ENCODE measurements at places on chromosomes 3 and 15.

DNA sequence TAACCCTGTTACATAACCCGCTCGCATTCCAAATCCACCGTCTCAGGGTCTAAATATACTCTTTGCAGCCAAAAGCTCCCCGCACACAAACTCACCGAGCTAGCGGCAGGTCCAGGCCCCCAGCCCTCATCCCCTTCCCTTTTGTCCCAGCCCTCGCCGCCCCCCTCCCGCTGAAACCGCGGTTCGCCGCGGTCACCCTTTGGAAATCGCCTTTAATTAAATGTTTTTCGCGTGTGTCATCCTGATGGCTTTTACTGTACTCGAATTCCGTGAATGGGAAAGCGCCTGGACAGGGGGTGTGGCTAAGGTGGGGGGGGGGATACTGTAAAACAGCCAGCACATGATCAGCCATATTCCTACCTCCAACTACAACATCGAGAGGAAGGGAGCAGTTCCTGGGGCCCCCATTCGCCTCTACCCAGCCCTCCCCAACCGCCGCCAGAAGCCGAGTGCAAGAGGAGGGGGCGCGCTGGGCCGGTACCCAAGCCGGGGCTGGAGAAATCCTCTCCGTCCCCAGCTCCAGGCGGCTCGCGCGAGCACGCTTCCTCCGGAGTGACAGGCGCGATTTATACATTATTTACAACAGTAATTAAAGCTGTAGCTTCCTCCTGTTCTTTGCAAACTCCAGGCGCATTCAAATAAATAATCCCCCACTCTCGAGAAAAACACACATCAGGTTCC, 1.7 kb downstream of the RORA start:
- no peak for DNase-seq

- DNase-seq = no peak
Measured at GRCh38 chr3:19531426-19531825, 383.1 kb downstream of the KCNH8 start.

DNA sequence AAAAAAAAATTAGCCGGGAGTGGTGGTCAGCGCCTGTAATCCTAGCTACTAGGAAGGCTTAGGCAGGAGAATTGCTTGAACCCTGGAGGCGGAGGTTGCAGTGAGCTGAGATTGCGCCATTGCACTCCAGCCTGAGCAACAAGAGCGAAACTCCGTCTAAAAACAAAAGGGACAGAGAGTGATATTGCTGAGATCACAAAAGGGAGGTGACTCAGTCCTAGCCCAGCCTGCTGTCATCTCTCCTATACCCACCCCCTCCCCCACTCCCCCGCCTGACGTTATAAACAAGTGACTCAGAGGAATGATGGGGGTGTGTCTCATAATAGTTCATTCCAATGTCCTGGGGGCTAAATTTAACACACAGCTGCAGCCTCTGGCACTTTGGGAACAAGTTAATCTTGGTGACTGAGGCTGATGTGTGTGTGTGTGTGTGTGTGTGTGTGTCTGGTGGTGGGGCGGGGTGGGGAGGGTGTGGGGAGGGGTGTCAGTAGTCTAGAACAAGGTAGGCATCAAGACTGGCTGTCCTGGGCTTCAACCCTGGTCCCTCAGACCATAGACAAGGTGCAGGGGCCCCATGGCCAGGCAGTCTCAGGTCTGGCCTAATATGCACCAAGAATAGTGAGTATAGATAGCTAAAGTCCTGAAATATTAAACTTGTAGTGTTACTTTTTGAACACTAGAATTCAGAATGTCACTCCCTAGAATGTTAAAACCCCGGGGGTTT, 1.3 kb upstream of the KLHL40 start:
- DNase-seq = no peak

- DNase-seq = no peak
Measured at GRCh38 chr15:43429687-43430086, 58.8 kb downstream of the TUBGCP4 start.

DNA sequence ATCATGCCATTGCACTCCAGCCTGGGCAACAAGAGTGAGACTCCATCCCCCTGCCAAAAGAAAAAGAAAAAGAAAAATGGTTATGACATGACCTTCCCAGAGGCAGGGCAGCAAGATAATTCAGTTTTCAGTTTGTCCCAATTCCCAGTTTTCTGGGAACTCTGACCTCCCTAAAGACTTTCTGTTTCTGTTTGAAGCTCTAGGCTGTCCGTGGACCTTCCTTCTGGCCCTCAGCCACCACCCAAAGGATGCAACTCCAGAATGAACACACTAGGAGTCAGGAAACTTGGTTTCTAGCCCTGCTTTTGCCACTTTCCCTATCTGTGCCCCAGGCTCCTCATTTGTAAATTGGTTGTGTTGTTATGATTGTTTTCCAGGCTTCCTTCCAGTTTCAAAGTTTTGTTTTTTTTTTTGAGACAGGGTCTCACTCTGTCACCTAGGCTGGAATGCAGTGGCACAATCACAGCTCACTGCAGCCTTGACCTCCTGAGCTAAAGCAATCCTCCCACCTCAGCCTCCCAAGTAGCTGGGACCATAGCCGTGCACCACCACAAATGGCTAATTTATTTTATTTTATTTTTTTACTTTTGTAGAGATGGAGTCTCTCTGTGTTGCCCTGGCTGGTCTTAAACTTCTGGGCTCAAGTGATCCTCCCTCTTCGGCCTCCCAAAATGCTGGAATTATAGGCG, 68.6 kb downstream of the CDC25A start:
- no peak for DNase-seq

GRCh38 chr15:50712018-50712417, 25.4 kb upstream of the TRPM7 start:
- DNase-seq = no peak
